ENCODE measurements at places on chromosomes 7 and 10.

GRCh38 chr7:131897016-131897789 lies 340.8 kb upstream of the PODXL start:
- H3K36me3 ChIP-seq: no peaks in the 10 kb centered on the region
- H3K27ac ChIP-seq: no peak overlapping the region
- H3K4me1 ChIP-seq: no peaks in the 10 kb centered on the region
- H3K27me3 ChIP-seq: peaks cover 5% of the 10 kb centered on the region
- no peak for DNase-seq

DNA sequence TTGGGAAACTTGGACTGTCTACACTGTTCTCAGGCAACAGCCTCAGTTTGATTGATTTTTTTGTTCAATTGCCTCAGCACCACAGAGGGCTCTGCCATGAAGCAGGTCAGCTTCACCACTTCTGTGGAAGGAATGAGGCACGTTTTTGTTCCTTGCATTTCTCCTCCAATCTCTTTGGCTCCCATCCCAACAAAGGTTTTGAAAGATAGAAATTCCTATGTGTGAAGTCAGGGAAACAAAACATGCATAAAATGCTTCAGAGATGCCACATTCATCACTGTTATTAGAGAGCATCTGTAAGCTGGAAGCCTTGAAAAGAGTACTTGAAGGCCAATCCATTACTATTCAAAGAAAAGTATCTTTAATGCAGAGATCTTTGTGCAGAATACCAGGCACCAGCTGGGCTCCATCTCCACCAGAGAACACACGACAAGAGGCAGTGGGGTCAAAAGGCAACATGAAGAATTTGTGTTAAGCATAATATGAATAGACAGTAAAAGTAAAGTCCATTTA lies 249.1 kb upstream of the LYZL1 start:
- no peak overlapping the region for H3K4me3 ChIP-seq
- H3K27me3 ChIP-seq: no peaks in the 10 kb centered on the region
- H3K4me1 ChIP-seq: peaks cover 3% of the 10 kb centered on the region
- H3K36me3 ChIP-seq: no peaks in the 10 kb centered on the region
- no peak overlapping the region for H3K27ac ChIP-seq

DNA sequence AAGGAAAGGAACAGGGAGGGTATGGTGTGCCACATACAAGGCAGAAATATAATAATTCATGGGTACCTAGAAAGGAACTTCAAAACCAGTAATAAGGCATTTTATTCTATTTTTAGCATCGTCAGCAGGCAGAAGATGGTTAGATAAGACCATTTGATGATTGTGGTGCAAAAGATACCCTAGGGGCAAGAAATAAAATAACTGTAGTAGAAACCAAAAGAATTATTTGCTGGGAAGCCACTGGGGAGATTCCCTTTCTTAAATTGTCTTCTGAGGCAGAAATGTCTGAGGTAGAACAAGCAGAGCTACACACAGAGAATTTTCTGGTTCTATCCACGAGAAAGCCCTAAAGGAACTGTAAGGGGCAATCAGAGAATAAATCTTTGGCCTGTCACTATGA lies 64.3 kb upstream of the PCGF5 start:
- DNase-seq: no peak
- no peaks in the 10 kb centered on the region for H3K36me3 ChIP-seq
- H3K27me3 ChIP-seq: no peaks in the 10 kb centered on the region

GRCh38 chr7:114678116-114678515 lies 243.8 kb upstream of the MDFIC start:
- no peaks in the 10 kb centered on the region for H3K4me1 ChIP-seq
- H3K36me3 ChIP-seq: no peaks in the 10 kb centered on the region
- DNase-seq: no peak

- peak overlapping the region; percentile 73 for H3K4me3 ChIP-seq
- peaks cover 75% of the 10 kb centered on the region for H3K27me3 ChIP-seq
- H3K36me3 ChIP-seq: no peaks in the 10 kb centered on the region
- H3K27ac ChIP-seq: no peak overlapping the region
Observed at GRCh38 chr7:28409716-28410627, 2.3 kb upstream of the CREB5 start.

- no peaks in the 10 kb centered on the region for H3K36me3 ChIP-seq
- no peak overlapping the region for H3K4me3 ChIP-seq
- DNase-seq: peak; percentile 91
- peaks cover 22% of the 10 kb centered on the region for H3K4me1 ChIP-seq
- no peak overlapping the region for H3K27ac ChIP-seq
Observed at GRCh38 chr7:17185690-17186070, 112.8 kb upstream of the AHR start.

DNA sequence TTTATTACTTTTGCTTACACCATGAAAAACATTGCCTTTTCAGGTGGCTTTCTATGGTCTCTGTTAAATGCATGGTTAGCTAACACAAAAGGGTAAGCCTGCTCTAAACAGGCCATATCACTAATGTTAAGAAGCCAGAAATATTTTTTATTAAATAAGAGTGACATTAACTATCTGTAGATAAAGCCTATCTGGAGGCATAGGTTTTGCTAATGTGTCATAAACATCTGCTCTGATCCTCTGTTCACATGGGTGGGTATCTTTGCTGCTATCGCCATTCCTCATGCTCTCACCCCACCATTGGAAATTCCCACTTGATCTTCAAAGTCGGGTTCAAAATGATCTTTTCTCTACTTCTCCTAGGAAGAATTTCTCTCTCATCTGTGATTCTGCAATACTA lies 32.4 kb downstream of the EPC1 start:
- no peak overlapping the region for H3K4me3 ChIP-seq
- H3K27ac ChIP-seq: no peak overlapping the region
- H3K36me3 ChIP-seq: peaks cover 10% of the 10 kb centered on the region
- peaks cover 14% of the 10 kb centered on the region for H3K4me1 ChIP-seq

DNA sequence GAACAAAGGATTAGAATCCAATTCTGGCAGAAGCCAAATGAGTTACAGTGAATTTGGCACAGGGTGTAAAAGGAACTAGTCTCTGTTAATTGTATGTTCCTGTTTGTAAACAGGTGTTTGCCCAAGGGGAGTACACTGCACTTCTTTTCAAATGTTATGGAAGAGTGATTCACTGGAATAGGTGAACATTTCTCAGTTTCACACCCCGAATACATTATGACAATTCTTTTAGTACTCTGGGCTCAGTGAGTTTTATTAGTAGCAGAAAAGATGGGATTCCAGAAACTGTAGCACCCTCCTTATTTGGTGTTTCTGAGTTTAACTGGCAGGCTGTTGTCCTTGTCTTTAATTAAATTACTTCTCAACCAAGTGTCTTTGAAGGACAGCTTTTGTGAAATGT lies 329.2 kb downstream of the BBS9 start:
- peaks cover 2% of the 10 kb centered on the region for H3K27me3 ChIP-seq
- no peaks in the 10 kb centered on the region for H3K4me1 ChIP-seq
- no peaks in the 10 kb centered on the region for H3K36me3 ChIP-seq
- no peak for DNase-seq
- no peak overlapping the region for H3K27ac ChIP-seq
